ENCODE measurements at places on chromosomes 11 and 22.

GRCh38 chr11:133929401-133930052, 27.2 kb downstream of the IGSF9B start:
- no peak for DNase-seq

- DNase-seq = no peak
These were observed 341.5 kb downstream of the CASP12 start for GRCh38 chr11:104556606-104557301.

- no peak for DNase-seq
These were observed 33.1 kb upstream of the CDON start for GRCh38 chr11:126095745-126096144.

- no peak for DNase-seq
These were observed 62.0 kb downstream of the PACS1 start for GRCh38 chr11:66131937-66132632.

DNA sequence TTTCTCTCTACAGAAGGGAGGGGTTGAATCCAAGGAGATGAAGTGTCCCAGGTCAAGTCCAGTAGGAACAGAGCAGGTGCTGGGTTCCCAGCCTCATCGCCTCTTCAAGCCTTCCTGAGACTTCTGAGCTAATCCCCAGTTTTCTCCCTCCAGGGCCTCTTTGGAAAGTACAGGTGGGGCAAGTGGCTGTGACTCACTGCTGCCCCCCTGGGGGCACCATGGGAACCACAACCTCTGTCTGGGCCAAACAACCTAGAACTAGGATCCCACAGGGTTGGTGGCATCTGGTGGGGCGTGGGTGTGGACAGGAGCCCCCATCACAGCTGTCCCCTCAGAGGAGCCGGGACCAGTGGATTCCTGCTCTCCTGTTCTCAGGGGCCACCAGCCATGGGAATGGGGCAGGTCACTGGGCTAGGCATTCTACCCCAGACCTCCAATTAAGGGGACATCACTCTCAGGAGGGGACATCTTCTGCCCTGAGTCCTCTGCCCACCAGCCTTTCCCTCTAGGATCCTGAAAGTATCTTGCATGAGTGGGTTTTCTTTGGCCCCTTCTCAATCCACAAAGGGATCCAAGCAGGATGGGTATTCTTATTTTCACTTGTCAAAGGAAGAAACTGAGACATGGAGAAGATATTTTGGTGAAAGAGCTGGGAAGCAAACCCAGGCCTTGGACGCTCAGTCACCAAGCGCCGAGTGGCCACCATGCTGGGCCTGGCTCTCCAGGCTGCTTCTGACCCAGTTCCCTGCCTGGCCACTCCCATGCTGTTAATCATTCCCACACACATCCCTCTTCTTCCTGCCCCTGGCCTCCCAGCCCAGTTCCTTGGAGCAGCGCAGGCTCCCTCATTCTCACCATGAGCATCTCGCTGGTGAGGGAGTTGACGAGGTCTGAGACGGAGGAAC, 23.8 kb downstream of the LRRC10B start:
- DNase-seq = no peak

DNA sequence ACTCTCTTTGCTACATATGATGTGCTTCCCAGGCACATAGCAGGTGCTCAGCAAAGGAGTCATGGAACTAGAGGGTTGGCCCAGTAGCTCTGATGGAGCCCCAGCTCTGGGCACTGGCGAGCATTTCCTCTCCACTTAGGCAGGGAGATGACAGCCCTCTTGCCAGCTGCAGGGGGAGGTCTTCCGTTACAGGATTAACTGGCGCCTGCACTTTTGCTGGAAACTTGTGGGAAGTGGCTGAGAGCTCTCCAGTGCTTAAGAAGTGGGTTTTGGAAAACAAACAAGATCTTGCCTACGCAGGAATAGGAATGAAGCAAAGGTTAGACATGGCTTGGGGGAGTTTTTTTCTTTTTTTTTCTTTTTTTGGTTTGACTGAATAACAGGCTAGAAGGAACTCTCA, 75.5 kb downstream of the MICAL2 start:
- DNase-seq = no peak

- no peak for DNase-seq
These were observed 101.8 kb downstream of the NAV2 start for GRCh38 chr11:19814421-19814820.

GRCh38 chr11:70628855-70629844, 230.8 kb downstream of the CTTN start:
- DNase-seq = no peak

GRCh38 chr22:32076761-32077084, 33.7 kb downstream of the SLC5A1 start:
- DNase-seq = no peak
